ENCODE measurements at places on chromosomes 13 and 19.

- no peak for DNase-seq
These were observed 14.1 kb downstream of the SLC27A5 start for GRCh38 chr19:58497634-58498170.

- DNase-seq = no peak
These were observed 766 bp downstream of the CEBPG start for GRCh38 chr19:33374236-33374714.

- DNase-seq = no peak
These were observed 107.0 kb downstream of the PCDH9 start for GRCh38 chr13:67123165-67123564.

DNA sequence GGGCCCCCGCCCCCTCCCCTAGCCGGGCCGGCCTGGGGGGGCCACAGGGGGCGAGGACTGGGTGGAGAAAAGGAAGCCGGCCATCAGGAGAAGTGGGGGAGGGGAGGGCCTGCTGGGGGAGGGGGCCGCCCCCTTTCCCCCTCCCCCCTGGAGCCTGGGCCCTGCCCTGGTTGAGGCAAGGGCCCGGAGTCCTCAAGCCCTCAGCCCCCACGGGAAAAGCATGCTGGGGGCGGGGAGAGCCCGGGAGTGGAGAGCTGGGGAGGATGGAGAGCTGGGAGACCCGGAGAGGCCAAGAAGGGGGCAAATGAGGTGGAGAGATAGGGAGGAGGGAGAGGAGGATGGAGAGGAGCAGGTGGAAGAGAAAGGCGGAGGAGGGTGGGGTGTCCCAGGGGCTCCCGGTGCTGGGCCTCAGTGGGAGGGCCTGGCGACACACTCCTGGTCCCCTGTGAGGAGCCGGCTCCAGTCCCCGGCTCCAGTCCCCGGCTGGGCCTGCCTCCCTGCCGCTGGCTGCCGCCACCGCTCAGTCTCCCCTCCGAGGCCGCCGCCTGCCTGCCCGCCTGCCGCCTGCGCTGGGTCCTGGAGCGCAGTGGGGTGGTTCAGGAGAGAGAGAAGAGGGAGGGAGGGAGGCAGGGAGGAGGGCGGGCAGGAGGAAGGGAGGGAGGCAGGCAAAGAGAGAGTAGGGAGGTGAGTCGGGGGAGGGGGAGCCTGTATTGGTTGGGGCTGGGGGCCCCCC lies at the start of gene GRIK5:
Gene GRIK5, minus strand, starts transcription at position 588 of the 733 bp plus-strand sequence. CDS start 4,436 bp downstream, outside the sequence.
- no peak for DNase-seq

DNA sequence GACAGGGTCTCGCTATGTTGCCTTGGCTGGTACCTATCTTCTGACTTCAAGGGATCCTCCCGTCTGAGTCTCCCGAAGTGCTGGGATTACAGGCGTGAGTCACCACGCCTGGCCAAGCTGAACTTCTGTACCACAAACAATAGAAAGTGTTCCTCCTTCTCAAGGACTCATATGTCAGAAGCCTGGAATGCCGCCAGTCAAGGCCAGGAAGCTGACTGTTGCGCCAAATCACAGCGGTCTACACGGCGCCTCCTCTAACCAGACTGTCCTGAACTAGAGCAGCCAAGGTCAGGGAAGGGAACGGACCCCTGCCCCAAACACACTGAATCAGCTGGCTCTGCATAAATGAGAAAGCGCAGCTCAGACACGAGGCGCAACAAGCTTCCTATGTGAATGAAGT lies 14.6 kb downstream of the RAB20 start:
- peak; percentile 84 for DNase-seq

DNA sequence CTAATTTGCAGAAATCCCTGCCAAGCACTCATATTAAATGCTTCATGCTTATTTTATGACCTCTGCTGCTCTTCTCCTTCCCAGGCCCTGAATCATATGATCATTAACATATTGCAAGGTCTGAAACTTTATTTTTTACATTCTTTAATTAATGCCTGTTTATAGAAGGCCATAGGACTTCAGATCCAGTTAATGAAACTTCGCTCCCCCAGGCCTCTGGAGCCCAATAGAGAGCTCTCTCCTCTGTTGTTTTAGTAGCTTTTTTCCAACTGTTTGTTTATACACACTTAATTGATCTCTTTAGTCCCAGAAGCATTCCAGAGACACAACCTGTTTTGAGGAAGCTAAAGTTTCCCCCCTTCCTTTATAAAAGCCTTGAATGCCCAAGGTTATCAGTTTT lies 68.3 kb downstream of the DACH1 start:
- DNase-seq = no peak

- no peak for DNase-seq
These were observed 391.0 kb downstream of the FGF9 start for GRCh38 chr13:22061806-22062391.

DNA sequence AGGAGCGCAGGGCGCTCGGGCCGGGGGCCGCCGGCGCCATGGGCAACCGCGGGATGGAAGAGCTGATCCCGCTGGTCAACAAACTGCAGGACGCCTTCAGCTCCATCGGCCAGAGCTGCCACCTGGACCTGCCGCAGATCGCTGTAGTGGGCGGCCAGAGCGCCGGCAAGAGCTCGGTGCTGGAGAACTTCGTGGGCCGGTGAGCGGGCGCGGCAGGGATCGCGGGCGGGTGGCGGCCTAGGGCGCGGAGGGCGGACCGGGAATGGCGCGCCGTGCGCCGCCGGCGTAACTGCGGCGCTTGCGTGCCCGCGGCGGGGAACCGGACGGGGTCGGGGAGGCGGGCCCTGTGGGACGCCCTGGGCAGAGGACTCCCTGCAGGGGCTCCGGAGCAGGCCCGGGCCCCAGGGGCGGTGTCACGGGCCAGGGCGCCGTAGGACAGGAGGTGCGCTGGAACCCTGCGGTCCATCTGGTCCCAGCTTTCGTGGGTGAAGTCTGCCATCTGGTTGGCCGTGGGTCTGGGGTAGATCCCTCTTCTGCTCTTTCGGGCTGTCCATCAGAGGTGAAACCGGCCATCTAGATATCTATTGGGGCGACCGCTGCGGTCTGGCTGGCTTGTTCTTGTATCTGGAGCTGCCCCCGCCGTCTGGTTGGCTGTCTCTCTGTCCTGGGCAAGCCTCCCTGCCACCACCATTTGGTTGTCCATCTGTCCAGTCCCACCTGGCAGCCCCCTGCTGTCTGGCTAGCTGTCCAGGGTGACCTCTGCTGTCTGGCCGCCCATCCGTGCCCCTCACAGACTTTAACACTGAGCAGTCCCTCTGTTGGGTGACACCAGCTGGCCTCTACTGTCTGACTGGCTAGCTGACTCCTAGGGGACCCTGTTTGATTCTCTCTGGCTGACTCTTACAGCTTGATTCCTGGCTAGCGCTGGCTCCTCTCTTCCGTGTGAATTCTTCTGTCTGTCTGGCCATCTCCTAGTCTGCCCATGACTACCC lies 622 bp downstream of the DNM2 start:
- DNase-seq = no peak

- no peak for DNase-seq
These were observed 36.3 kb downstream of the COL4A2 start for GRCh38 chr13:110343241-110343865.

GRCh38 chr19:533364-534058 lies 2.0 kb downstream of the CDC34 start:
- DNase-seq = no peak

GRCh38 chr19:38433268-38433733 lies at the start of gene RYR1:
TSS of gene RYR1 (plus strand) at chr19:38433691. CDS start at chr19:38433830, 139 bp downstream.
- peak; percentile 32 for DNase-seq

- no peak for DNase-seq
These were observed 109.7 kb downstream of the HSPH1 start for GRCh38 chr13:31051999-31052398.

DNA sequence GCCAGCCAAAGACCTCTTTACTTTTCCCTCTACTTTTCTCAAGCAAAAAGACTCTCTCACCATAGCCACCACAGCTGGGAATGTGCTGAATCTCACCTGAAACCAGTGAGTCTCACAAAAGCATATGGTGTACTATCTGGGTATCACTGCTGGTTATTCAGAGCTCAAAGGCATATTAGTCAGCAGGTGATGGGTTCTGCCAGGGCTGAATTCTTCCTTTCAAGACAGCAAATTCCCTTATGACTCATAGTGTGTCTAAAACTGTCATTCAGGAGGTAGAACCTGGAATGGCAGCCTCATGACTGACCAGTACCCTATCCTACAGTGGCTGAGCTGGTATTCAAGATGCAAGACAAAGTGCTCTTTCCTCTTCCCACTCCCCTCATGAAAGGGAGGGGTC lies 2859.1 kb downstream of the PCDH9 start:
- peak; percentile 2 for DNase-seq

DNA sequence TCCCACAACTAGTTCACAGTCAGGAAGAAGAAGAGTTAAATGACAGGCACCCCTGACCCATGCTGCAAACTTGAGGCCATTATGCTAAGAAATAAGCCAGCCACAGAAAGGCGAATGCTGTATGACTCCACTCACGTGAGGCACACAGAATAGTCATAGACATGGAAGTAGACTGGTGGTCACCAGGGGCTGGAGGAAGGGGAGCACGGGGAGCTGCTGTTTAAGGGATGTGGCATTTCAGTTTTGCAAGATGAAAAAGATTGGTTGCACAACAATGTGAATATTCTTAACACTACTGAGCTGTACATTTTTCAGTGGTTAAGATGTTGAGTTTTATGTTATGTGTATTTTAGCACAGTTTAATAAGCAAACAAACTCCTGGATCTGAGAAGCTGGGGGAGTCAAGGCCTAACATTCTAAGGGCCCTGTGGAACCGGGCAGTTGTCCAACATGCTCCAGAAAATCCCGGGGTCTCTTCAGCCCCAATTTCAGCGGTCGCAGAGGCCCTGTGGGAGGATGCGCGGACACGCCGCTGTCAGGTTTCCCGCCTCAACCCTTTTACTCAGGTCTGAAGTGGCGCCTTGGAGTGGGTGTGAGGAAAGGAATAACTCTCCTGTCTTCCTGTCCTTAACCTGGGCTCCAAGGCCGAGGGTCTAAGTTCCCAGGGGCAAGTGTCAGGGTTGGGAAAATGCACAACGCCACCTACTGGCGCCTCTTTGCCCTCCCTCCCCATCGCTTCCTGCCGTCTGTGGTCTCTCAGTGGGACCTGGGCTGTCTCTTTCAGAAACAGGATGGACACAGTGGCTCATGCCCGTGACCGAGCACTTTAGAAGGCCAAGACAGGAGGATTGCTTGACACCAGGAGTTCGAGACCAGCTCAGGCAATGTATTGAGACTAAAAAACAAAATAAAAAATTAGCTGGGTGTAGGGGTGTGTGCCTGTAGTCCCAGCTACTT lies 4.4 kb upstream of the TMEM272 start:
- DNase-seq = peak; percentile 22

- DNase-seq = no peak
These were observed 158.1 kb downstream of the ZIC5 start for GRCh38 chr13:99813336-99814095.

GRCh38 chr19:16497042-16497441 lies 848 bp downstream of the C19orf44 start:
- no peak for DNase-seq

DNA sequence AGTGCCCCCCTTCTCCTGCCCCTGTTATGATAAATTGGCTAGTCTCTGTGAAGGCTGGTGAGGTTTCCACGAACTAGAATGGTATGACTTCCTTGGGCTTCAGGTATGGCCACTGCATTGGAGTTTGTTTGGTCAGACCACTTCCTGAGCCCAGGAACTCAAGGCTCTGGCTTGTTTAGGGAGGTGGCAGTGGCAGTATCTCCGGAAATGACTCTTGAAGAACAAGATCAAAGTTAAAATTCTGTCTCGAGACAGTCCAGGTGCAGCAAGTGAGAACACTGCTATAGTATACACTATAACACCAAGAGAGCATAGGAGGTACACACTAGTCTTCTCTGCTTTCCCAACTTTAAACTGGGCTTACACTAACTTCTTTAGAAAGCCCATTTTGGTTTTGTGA lies 309.1 kb downstream of the KLF12 start:
- DNase-seq = no peak

DNA sequence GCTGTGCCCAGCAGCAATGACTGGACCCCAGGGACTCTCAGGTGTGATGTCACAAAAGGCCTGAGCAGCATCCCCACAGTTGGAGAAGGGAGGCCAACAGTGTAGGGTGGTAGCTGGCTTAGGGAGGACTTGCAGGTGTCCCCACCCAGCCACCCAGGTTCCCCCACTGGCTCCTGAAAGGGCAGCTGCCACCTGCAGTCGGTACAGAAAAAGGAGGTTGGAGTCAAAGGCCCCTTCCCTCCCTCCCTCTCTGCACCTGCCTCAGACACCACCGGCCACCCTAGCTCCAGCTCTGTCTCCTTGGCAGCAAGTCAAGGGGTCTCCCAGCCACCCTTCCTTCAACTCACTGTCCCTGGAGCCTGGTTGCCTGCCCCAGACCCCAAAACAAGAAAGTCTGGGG lies at the start of gene PCP2:
Gene PCP2, minus strand, starts transcription at position 22 of the 400 bp plus-strand sequence. CDS start 262 bp downstream, outside the sequence.
- DNase-seq = no peak
